Omental fat pad (tissue), 4 donors: ENCODE measurements at places on chromosomes 2 and 18. TPM values are rescaled to one million over a fixed set of nuclear protein-coding genes. Genes with fewer than 3 reads are reported as not detected.

GRCh38 chr2:237909801-237910475 lies 50.5 kb downstream of the RAMP1 start:
- DNase-seq = no peak

DNA sequence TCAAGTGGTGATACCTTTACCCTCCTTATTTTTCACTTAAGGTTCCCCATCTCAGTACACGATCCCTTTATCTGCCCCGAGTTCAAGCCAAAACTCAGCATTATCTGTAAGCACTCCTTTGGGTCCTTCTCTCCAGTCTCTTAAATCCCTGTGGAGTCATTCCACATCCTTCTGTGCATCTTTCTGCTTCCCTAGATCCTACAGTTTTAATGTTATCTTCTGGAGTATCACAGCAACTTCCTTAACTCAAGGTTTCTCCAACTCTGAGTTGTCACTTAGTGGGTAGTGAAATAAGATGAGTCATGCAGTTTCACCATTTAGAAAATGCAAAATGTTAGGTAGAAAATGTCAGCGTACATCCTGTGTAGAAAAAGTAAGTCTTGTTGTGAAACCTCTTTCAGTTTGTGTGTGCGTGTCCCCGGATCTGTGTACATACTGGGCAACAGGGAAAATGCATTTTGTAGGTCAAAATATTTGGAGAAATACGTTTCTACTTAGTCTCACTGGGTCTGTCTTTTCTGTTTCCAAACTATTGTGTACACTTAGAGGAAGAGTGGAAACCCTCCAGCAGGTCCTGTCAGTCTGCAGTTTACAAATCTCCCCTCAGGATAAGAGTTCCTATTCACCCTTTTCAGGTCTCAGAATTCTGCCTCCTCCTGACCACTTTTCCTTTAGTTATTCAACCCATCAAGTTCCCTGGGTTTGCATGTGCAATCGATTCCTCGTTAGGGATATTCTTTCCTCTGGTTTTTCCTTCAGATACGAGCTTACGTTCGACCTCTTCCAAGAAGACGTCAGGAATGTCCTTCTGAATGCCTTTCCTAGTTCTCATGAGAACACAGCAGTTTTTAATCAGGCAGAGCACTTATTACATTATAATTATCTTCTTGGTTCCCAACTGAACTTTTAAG lies 154.8 kb downstream of the TGIF1 start:
- no peak for DNase-seq

DNA sequence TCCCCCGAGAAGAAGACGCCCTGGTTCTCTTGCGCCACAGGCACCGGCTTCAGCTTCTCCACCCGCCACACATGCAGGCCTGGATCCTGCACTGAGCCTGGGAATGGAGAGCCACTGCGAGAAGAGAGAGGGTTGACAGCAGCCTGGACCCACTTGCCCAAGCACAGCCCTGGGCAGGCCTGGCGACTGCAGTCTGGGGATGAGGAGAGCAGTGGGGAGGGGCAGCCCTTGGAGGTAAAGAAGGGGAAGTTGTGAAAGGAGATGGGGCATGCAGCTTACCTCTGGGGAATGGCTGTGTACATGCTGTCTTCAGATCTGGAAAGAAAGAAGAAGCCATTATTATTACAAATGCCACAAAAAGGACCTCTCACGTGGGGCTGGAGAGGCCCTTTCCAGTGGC lies 8.3 kb downstream of the CAPG start:
- DNase-seq = no peak

- no peak for DNase-seq
Measured at GRCh38 chr2:168920504-168921157, 19.5 kb downstream of the G6PC2 start.

DNA sequence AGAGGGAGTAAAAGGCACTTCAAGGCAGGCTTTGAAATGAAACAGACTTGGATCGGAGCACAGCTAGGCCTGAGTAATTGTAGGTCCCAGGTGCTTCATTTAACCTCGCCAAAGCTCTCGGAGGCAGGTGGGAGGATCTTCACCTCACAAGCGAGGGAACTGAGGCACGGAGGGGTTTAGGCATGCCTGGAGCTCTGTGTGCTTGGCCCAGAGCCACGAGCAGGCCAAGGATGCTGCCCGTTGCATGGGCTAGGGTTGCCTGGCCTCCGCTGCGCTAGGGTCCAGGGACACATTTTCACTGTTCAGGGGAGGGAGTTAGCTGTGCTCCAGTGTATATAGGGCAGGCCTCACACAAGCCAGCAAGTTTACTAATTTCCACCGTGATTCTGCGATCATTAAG lies 11.2 kb downstream of the TMEM37 start:
- no peak for DNase-seq

- no peak for DNase-seq
Measured at GRCh38 chr2:30039101-30039500, 107.7 kb upstream of the YPEL5 start.

DNA sequence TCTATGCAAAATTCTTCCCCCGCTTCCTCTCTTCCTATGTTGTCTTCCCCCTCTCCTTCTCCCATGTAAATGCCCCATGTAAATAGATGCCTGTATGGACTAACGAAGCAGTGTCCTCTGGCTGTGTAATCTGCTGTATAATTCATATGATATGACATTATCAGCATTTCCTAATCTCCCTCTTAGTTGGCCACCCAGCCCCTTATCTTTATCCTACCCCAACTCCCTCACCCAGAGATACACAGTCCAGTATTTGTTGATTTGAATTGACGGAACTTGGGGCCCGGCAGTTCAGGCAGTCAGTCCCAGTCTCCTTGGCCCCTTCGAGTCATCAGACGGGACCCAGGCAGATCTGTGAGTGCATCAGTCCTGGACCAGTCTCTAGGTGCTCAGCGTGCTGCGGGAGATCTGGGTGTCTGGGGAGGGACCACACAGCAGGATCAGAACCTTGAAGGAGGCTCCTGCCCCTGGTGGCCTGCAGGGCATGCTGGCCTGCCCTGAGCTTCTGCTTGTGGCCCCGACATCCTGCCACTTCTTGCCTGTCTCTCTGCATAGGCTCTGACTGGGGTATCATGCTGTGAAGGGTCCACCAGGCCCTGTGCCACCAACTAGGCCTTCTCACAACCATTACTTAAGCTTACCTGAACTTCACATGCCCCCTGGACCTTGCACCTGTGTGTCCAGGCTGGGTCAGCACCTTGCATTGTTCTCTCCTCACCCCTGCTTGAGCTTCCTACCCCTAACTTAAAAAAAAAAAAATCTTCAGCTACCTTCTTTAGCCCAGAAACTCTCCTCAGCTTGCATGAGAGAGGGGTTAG lies 88.1 kb upstream of the ATL2 start:
- no peak for DNase-seq

DNA sequence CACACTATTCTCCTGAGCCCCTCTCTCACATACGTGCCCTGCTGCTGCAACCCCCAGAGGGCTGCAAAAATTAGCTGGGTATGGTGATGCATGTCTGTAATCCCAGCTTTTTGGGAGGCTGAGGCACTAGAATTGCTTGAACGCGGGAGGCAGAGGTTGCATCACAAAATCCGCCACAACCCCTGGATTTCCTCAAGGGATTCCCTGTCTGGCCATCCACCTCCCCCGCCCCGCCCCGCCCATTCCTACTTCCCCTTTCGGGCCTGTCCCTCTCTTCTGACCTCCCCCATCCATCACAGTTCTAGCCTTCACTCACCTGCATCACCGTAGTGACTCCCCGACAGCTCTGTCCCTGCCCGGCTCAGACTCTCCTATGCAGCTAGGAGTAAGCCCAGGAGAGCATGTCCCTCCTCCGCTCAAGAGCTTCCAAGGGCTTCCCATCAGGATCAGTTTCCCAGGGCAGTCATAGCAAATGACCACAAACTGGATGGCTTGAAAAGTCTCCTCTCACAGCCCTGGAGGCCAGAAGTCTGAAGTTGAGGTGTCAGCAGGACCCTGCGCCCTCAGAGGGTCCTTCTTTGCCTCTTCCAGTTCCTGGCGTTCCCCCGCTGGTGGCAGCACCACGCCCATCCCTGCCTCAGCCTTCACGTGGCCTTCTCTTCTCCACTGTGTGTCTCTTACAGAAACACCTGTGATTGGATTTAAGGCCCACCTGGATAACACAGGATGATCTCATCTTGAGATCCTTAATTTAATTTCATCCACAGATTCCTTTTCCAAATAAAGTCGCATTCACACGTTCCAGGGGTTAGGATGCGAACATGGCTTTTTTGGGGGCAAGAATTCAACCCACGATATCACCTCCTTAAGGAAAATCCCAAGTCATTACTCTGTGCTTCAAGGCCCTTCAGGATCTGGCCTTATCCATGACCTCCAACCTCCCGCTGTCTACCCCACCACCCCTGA lies 58.5 kb downstream of the HS1BP3 start:
- no peak for DNase-seq

Gene NEU4
- 4.4 TPM for total RNA-seq

Gene CRACDL
- 9.7 TPM for total RNA-seq

Gene CNDP1
- total RNA-seq = not detected

Gene TMEM131
- total RNA-seq = 44.6 TPM

Gene ANKRD29
- total RNA-seq = 22.3 TPM
